Fibroblast of the conjunctiva (primary cell): ENCODE measurements at places on chromosomes 11 and 22.

DNA sequence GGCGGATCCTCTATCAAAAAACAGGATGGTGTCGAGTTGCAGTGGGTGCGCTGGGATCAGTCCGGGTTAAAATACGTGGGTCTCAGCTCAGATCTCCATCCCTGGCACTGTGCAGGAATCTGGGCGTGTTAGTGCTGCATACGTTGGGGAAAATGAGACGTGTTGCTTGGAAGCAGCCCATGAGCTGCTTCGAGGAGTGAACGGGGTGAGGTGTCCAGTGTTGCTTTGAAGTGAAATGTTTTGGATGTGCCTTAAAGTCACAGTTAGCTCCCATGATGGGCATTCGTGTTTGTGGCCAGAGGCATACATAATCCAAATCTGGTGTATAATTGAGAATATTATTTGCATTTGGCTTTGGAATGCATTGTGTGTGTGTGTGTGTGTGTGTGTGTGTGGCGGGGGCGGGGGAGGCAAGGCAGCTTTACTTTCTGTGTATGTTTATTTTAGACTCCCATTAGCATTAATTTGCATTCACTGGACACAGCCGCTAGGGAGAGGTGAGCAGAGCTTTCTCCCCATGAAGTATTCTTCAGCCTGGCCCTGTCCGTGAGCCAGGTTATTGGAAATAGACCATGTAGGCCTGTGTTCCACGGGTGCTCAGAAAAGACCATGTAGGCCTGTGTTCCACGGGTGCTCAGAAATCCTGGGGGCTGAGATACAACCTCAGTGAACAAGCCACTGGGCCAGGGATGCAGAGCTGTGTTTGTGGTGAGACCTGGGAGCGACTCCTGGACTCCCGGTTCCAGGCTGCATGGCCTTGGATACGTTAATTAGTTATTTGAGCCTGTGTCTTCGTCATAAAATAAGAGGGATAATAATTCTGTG lies 134.6 kb downstream of the ST3GAL4 start:
- DNase-seq: no peak

DNA sequence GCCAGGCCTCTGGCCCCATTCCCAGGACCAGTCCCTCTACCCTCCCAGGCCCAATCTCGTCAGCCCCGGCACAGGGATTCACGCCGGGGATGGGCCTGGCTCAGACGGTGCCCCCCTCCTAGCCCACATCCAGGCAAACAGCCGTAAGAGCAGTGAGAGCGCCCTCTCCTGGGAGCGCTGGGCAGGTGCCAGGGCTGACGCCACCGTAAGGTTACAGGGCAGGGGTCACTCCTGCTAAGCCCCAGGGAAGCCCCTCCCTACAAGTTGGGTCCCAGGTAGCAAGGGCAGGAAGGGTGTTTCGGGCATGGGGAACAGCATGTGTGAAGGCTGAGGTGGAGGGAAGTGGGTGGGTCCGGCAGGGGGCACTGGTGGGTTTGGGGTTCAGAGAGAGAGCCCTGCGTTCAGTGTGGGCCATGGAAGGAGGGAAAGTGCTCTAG lies 19.2 kb upstream of the PPARA start:
- no peak for DNase-seq

DNA sequence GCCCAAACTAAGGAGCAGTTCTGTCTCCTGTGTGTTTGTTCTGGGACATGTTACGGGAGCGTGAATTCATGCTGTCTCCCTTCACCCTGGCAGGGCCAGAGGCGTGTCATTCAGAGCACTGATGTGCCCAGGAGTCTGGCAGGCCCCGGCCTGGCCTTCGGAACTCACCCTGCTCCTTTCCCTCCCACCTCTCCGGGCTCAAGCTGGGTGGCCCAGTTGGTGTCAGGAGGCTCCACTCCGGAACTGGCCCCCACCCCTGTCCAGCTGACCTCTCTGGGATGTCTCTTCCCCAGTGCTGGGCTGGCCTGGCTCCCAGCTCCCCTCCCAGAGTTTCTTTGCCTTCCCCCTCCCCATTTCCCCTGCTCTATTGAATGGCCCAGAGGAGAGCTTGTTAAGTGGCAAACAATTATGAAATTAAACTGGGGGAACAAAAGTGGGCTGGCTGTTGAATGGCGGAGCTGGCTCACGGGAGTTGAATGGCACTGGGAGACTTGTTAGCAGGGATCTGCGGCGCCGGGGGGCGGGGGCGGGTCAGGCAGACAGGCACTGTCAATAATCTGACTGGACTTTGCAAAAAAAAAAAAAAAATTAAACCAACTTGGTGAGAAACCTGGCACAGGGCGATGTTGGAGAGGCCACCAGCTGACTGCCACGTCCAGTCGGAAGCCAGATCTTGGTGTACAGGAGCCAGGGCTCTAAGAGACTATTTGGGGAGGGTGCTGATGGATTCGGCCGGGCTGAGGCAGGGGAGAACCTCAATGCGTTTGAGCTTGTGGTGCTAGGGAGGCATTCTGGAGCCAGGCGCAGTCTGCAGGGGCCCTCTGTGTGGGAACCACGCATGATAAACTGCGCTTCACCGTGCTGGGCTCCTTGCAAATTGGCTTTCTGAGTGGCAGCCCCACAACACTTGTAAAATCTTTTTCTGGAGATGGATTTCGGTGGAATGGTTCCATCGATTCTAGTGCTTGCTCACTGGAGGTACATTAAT lies 1.3 kb downstream of the MPPED1 start:
- no peak for DNase-seq

- no peak for DNase-seq
These were observed 15.0 kb upstream of the CYB5R2 start for GRCh38 chr11:7688238-7688826.

DNA sequence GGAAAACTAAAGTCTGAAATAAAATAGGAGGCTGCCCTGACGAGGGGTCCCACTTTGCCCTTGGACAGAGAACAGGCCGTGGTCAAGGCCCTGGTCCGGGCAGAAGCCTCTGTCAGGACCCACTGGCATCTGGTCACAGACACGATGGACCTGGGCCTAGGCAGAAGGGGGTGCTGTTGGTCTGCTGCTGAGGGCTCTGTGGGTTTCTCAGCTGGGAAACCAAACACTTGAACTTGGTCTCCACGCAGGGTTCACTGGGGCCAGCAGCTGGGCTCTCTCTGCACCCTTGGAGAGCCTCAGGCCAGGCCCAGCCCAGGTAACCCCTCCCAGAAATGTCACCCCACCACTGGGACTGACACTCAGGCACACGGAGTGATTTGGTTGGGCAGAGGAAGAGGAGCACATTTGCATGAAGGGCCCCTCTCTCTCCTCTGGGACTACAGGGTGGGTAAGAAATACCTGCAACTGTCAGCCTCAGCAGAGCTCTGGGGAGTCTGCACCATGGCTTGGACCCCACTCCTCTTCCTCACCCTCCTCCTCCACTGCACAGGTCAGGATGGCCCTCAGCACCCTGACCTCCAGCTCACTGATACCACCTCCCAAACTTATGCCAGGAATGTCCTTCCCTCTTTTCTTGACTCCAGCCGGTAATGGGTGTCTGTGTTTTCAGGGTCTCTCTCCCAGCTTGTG lies 48.1 kb upstream of the TOP3B start:
- no peak for DNase-seq

DNA sequence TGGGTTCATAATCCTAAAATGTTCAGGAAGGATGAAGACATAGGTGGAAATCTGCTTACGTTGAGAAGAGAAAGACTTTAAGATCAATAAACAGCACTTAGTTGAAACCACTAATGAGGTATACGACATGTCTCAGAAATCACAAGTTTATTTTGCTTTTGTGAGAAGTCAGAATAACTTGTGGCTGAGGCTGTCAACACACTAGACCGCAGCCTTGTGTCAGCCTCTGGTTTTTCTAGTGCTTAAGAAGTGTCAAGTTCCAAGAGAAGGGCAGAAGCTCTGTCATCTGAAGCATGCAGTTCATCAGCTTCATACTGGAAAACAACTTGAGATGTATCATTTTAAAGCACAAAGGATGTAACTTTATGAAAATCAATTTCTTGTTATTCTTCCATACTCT lies 420.9 kb downstream of the METTL15 start:
- no peak for DNase-seq

- DNase-seq: no peak
These were observed 22.2 kb upstream of the PICK1 start for GRCh38 chr22:38034884-38035529.

- no peak for DNase-seq
These were observed 24.5 kb downstream of the BRD1 start for GRCh38 chr22:49803134-49803533.

GRCh38 chr11:33735271-33736147 lies 714 bp downstream of the CD59 start:
- no peak for DNase-seq

- no peak for DNase-seq
These were observed 9.3 kb downstream of the SMTN start for GRCh38 chr22:31090217-31091085.

DNA sequence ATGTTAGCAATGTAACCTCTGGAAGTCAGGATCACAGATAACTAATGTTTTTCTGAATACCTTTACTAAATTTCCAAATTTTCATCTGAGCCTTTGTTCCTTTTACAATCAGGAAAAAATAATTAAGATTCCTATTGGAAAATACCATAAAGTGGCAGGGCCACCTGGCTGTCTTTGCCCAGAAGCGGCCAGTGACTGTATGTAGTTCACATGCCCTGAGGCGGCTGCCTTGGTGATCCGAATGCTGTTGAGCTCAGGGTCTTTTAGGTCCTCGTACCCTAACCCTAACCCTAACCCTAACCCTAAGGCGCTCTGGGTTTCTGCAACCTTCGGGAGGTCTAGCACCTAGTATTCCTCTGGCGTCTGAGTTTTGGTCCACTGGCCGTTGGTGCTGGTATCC lies 8.5 kb upstream of the ARFGAP3 start:
- no peak for DNase-seq

DNA sequence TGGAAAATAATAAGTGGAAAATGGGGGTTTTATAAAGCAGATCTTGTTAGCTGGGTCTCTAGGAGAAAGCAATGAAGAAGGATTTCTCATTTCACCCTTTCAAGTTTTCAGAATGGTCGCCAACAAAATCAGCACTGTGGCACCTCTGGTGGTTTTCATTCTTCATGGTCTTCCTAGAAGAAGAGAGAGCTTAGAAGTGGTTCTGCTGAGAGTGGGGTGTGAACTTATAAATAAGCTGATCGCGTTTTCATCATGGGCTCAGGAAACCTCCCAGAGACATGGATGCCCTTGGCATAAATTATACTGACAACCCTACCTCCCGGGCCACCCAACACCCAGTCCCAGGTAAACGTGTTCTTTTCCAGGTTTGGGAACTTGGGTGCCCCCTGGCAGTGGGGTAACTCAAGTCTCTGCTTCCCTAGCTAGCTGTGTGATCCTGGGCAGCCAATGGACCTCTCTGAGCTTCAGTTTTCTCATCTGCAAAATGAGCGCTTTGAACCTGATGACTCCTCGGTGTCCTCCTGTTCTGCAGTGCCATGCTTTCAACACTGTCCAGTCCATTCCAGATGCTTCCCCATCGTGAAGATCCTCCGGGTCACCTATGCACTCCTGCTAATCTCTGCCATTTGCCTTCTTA lies 72.6 kb upstream of the GRAMD1B start:
- DNase-seq: no peak
